HCT116 (cell line): ENCODE measurements at places on chromosomes 11 and 22. TPM values are rescaled to one million over a fixed set of nuclear protein-coding genes. Genes with fewer than 3 reads are reported as not detected.
A peak's percentile ranks its signal among the peaks of the same experiment; 100 is the strongest.

DNA sequence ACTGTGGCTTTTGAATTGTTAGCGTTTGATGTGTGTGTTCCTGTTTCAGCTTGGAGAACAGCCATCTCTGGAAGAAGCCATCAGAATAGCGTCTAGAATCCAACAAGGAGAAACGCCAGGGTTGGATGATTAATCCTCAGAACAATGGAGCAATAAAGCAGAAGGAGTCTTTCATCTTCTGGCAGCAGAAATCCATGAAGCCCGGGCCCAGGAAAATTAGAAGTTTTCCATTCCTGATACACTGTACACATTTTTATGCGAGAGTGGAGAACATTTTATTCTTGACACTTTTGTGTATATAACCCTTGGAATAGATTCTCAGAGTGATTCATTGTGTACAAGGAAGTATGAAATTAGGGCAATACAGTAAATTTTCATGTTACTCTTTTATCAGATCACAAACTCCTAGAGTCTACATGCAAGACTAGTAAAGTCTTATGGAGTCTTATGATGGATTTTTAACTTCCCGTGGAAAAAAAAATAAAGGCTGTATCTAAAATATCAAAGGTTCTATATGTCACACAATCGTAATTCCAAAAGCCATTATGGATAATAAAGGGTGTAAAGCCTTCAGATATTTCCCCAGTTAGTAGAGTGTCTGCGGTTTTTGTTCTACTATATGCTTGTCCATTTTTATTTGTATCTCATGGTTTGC is 45.9 kb upstream of the WEE1 start:
- H3K4me1 ChIP-seq: peaks cover 28% of the 10 kb centered on the region
- DNase-seq: peak; percentile 22
- H3K27me3 ChIP-seq: no peaks in the 10 kb centered on the region
- no peak overlapping the region for H3K4me3 ChIP-seq

DNA sequence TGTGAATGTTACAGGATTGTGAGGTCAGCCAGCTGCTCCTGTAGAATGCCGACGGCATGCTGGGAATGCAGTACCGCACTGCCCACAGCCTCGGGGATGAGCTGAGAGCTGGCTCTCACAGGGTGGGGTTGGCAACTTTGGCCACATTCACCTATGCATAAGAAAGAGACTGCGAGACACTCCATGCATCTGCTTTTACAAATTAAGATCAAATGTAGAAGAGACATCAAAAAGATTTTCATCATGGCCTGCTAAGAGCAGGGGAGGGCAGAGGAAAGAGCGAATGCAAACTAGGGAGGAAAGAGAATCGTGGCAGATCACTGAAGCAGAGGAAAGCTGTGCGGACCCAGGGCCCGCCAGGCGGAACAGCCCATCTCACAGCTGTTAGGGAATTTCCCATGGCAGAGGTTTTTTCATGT is 49.8 kb upstream of the SPATA19 start:
- no peaks in the 10 kb centered on the region for H3K4me1 ChIP-seq
- no peaks in the 10 kb centered on the region for H3K36me3 ChIP-seq
- no peak for DNase-seq
- no peak overlapping the region for H3K4me3 ChIP-seq
- H3K27me3 ChIP-seq: peaks cover 19% of the 10 kb centered on the region; the same call in 1 of the 2 replicates

- H3K36me3 ChIP-seq: peaks cover 7% of the 10 kb centered on the region; the same call in 1 of the 2 replicates
Observed at GRCh38 chr11:11884774-11885481, 43.2 kb downstream of the USP47 start.

GRCh38 chr11:68115285-68115684 is 5.9 kb downstream of the CHKA start:
- H3K4me1 ChIP-seq: peaks cover 30% of the 10 kb centered on the region
- no peaks in the 10 kb centered on the region for H3K27me3 ChIP-seq
- DNase-seq: no peak

DNA sequence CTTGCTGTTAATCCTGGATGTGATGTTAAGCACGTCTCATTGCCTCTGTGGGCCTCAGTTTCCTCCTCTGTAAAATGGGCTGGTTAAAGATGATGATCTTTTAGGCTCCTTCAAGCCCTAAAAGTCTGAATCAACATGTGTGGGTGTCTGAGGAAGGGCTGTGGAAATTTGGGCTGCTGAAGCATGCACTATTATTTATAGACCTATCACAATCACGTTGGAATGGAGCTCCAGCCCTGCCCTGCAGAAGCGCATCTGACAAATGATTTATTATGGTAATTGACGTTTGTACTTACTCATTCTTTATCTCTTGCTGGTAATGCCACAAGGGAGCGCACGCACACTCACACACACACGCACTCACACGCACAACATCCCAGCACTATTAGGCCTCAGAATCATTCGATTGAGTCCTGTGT is 20.4 kb downstream of the P2RX3 start:
- 0 out of 2 replicates have a peak, but pooled peaks cover 5% of the 10 kb centered on the region for H3K27me3 ChIP-seq
- H3K4me1 ChIP-seq: no peaks in the 10 kb centered on the region
- H3K36me3 ChIP-seq: no peaks in the 10 kb centered on the region
- no peak for DNase-seq

The KIAA1671 gene
- 36.8 TPM for total RNA-seq

GRCh38 chr11:69401715-69402114 is 79.7 kb upstream of the LINC01488 start:
- DNase-seq: no peak
- no peak overlapping the region for H3K4me3 ChIP-seq
- H3K36me3 ChIP-seq: no peaks in the 10 kb centered on the region
- no peaks in the 10 kb centered on the region for H3K27me3 ChIP-seq
- no peak overlapping the region for H3K27ac ChIP-seq
- H3K4me1 ChIP-seq: no peaks in the 10 kb centered on the region

The ANO1 gene
- total RNA-seq: 41.7 TPM

DNA sequence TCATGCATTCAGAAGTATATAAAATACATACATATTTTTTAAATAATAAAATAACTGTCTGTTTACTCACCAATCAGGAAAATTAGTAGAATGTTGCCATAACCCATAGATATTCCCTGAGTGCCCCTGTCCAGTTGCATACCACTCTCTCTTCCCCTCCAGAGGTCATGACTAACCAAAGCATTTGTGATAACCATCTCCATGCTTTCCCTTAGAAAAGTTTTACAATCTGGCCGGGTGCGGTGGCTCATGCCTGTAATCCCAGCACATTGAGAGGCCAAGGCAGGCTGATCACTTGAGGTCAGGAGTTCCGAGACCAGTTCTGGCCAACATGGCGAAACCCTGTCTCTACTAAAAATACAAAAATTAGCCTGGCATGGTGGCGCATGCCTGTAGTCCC is 33.2 kb upstream of the LDHA start:
- DNase-seq: no peak
- H3K4me1 ChIP-seq: no peaks in the 10 kb centered on the region
- H3K27ac ChIP-seq: no peak overlapping the region
- H3K27me3 ChIP-seq: no peaks in the 10 kb centered on the region
